ENCODE measurements at places on chromosomes 4 and X. TPM values are rescaled to one million over a fixed set of nuclear protein-coding genes. Genes with fewer than 3 reads are reported as not detected.

DNA sequence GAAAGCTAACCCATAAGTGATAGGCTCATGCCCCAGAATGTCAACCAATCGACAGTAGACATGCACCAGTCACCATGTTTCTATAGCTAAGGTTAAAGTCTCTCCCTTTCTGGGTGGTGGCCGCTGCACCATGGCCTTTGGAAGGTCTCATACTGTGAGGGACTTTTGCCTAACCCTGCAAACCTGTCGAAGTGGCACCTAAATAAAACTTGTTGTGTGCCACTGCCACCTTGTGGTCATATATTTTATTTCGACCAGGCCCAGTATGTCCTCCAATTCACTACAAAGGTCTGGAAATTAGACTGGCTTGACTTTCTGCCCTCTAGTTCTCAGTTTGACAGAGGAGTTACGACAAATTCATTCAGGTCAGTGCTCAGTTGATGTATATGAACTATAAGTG lies 163.1 kb downstream of the SMARCA1 start:
- DNase-seq: no peak

GRCh38 chr4:155062948-155063347 lies 145.5 kb upstream of the NPY2R start:
- no peak for DNase-seq

GRCh38 chr4:72951628-72952027 lies 117.9 kb downstream of the COX18 start:
- DNase-seq: no peak

GRCh38 chr4:80202741-80203553 lies 5.6 kb downstream of the PRDM8 start:
- no peak for DNase-seq

GRCh38 chrX:6777238-6778002 lies 242.5 kb upstream of the VCX3A start:
- DNase-seq: no peak

DNA sequence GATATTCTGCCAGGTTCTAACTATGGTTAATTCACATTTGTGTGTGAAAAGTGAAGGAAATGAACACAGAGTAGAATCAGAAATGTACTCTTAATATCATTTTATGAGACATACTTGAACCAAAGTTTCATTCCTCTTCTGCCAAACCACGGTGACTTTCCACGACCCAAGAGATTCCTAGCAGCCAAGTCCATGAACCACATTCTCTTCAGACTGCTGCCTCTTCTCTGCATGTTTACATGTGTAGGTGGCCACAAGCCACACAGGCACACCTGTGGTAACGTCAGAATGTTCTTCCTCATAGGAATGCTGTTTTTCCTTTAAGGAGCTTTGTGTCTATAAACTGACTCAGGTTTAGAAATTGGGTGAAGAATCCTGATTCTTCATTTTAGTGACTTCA lies 1411.2 kb downstream of the RAPGEF2 start:
- DNase-seq: no peak

- no peak for DNase-seq
Measured at GRCh38 chrX:41558531-41558930, 111.4 kb downstream of the NYX start.

DNA sequence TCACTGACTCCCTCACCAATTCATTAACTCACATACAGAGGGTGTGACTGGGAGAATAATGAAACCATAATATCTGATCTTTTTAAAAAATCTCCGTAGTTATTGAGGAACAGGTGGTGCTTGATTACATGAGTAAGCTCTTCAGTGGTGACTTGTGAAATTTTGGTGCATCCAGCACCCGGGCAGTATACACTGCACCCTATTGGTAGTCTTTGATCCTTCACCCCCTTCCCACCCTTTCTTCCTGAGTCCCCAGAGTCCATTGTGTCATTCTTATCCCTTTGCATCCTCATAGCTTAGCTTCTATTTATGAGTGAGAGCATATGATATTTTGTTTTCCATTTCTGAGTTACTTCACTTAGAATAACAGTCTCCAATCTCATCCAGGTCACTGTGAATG lies 1143.8 kb downstream of the PCDH19 start:
- DNase-seq: no peak

The KCND1 gene
- 0.66 TPM for total RNA-seq

The ZMAT1 gene
- 4.3 TPM for total RNA-seq
